AG09309 (cell line): ENCODE measurements at places on chromosomes 12 and 14.
A peak's percentile ranks its signal among the peaks of the same experiment; 100 is the strongest.

DNA sequence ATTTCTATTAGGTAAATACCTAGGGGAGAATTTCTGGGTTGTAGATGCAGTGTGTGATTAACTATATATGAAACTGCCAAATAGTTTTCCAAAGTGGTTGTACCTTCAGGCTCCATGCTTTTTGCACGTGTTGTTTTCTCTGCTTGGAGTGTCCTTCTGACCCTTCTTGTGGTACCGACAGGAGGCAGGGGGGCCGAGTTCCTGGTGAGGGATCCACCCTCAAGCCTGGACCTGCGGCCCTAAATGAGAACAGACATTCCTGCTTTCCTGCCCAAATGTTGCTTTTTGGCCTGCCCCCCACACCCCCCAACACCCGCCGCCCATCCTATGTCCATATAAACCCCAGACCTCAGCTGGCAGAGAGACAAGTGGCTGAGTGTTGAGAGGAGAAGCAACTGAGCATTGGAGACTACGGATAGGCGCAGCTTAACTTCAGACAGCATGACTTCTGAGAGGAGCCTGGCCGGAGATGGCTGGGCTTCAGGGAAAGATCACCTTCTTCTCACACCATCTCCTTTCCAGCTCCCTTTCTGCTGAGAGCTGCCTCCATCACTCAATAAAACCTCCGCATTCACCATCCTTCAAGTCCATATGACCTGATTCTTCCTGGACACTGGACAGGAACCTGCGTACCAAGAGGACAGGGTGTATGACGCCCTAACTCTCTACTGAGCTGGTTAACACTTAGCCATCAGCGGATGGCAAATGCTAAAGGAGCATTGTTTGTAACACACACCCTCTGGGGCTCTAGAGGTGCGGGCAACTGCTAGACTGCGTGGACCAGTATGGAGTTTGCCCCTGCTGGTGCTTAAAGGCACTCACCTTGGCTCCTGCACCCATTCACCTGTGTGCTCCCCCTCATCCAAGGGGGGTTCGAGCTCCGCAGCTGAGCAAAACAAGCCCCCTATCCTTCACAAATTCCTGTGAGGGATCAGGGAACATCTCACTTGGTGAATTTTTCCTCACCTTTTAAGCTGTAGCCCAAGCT lies 194.7 kb upstream of the FBXO33 start:
- no peak for DNase-seq

DNA sequence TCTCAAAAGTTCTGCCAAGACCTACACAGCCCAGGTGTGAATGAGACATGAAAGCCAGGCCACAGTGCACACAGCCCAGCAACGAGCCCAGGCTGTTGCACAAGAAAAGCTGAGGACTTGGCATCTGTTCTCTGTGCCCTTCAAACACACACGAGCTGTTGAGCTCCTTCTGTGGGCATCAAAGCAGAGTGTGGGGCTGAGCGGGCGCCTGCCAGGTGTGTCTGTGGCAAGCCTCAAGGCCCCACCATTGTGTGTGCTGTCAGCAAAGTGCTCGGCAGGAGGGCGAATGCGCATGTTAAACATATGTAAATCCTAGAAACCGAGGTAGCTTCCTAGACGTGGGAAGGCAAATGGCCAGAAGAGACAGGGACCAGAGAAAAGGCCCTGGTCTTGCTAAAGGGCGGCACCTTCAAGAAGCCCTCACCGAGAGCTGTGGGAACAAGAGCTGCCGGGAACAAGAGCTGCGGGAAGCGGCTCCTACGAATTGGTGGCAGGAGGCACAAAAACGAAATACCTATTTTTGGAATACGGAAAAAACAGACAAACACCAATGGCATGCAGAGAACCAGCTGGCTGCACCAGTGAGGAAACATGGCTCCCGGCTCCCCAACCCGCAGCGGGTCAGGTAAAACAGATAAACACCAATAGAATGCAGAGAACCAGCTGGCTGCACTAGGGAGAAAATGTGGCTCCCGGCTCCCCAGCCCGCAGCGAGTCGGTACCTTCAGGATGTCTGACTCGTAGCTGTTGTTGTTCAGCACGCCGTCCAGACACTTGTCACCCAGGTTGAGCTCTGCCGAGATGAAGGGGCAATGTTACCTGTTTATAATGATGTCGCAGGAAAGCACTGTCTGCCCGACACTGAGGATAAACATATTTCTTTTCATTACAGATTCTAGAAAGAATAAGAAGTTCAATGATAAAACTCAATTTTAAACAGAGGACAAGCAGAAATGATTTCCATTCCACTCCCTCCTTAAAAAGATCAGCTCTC lies 19.0 kb upstream of the GOLGA3 start:
- no peak for DNase-seq

DNA sequence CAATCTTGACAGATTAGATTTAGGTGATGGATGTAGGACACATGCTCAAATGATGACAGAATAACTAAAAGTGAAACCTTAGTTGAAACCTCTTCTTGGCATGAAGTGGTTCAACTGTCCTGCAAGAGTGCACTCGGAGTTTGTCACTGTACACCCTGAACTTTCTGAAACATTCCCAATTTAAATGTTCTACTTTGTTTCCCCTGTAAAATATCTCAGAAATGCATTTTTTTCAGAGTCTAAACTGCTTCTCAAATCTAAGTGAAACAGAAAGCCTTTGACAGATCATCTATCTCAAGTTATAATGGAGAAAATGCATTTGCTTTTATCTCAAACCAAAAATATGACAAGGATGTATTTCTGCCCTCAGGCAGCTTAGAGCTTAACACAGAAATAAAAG lies 66.0 kb downstream of the BHLHE41 start:
- DNase-seq = no peak

DNA sequence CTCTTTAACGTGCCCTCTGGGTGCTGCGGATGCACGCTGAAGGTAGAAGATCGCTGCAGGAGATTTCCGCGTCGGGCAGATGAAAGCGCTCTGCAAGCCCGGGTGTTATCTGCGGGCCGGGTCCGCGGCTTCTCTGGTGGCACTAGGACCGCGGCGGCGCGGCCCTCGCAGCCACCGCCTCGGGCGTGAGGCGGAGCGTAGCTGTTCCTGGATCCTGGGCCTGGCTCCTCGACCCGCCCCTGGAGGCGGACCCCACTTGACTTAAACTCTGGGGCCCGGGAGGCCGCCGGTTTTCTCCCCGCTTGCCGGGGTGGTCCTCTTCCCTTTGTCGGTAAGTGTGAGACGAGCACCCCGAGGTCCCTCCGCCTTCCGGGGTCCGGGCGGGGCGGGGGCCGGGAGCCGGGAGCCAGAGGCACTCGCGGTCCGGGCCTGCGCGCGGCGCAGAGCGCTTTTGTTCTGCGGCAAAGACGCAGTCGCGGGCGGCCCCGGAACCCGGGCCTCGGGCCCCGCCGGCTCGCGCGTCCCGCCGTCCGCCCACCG lies at the start of gene RESF1:
Gene RESF1, plus strand, starts transcription at position 255 of the 540 bp plus-strand sequence. CDS start 21,541 bp downstream, outside the sequence.
- peak; percentile 25 for DNase-seq

- no peak for DNase-seq
Observed at GRCh38 chr12:105201299-105201698, 34.7 kb downstream of the APPL2 start.

GRCh38 chr12:3726456-3726855 lies 26.5 kb downstream of the CRACR2A start:
- no peak for DNase-seq

DNA sequence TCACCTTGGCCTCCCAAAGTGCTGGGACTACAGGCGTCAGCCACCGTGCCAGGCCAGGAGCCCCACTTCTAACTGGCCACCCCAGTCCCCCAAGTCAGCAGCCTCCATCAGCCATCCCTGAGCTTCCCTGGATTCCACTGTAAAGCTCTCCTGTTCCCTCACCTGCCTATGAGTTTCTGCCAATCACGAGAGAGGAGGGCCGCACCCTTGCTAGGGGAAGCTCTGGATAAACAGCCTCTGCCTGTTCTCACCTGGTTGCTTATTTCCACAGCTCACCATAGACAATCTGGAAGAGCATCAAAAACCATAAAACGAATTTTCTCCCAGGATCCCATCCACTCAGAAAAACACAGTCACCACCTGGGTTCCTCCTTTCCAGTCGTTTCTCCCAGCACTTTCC lies 5.0 kb downstream of the CDCA4 start:
- DNase-seq = no peak

DNA sequence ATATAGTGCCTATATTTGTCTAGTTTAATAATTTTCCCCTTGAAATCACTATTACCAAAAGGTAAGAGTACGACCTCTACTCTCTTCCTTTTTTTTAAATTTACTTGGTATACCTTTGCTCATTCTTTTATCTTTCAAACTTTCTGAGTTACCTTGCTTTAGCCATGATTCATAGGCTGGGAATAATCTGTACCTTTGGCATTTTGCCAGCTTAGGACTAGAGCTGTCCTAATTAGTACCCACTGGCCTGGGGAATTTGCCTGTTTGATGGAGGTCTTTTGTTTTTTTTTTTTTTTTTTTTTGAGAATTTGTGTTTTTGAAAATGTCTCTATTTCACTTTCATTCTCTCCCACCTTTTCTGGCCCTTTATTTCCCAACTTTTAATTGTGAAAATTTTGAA lies 8.7 kb upstream of the SLC4A8 start:
- no peak for DNase-seq

DNA sequence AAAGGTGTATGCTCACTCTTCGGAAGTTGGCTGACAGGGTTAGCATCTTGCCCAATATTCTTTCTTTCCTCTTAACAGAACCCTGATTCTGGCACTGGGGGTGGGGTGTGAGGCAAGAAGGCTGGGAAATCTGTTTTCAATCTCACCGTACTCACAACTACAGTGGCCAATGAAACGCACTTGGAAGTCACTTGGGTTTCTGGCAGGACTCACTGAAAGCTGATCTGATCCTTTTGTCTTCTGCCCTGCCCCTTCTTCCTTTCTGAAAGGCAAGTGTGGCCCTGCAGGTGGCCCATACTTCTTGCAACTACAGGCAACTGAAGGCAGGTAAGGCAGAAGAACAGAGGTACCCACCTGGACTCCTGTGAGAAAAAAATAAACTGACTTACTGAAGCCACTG lies 106.9 kb downstream of the STXBP6 start:
- peak; percentile 39 for DNase-seq

DNA sequence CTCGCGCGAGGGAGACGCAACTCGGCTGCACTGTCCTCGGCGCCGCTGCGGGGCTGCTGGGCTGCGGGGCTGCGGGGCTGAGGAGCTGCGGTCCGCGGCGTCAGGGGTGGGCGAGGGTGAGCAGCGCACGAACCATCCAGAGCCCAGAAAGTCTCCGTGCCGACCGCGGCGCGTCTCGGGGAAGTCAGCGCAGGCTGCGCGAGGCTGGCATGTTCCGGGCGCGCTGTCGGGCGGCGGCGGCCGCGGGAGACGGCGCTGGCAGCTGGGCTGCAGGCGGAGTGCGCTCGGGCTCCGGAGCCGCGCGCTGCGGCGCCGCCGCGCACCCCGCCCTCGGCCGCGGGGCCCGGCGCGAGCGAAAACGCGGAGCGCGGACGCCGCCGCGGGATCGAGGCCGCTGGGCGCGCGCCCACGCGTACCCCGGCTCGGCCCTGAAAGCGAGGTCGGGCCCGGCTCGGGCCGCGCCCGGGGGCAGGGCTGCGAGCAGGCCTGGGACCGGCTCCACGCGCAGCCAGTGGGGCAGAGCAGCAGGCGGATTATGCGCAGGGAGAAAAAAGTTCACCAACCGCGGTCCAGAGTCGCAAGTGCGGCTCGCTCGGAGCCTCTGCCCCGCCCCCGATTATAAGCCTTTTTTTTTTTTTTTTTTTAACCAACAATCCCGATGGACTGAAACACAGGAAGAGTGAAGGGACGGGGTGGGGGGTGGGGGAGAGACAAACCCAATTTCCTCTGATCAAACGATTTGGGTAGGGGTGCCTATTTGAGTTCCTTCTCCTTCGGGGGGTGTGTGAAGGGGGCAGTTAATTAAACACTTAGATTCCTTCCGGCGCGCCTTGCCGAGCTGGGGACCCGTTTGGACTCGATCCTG lies at the start of gene PRICKLE1:
Gene PRICKLE1, minus strand, starts transcription at position 282 of the 865 bp plus-strand sequence. CDS start 117,230 bp downstream, outside the sequence.
- DNase-seq = no peak

- DNase-seq = no peak
Observed at GRCh38 chr12:90064852-90065801, 356.5 kb upstream of the ATP2B1 start.

- no peak for DNase-seq
Observed at GRCh38 chr12:12715459-12716150, 1.6 kb upstream of the CDKN1B start.

DNA sequence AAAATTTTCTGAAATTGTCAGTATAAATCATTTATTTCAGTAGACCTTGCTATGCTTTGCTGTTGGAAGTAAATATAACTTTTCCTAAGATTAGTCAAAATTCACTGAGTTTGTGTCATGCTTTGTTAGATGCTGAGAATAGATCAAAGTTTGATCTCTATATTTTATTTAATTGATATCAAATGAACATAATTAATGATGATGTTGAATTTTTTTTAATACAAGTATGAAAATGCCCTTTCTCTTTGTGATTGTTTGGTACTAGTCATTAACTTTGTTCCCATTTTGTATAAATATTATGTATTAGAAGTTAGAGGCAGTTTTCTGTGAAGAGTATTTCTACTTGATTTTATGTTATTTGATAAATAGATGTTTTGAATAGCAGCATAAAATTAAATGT lies 45.7 kb downstream of the CCDC91 start:
- no peak for DNase-seq

DNA sequence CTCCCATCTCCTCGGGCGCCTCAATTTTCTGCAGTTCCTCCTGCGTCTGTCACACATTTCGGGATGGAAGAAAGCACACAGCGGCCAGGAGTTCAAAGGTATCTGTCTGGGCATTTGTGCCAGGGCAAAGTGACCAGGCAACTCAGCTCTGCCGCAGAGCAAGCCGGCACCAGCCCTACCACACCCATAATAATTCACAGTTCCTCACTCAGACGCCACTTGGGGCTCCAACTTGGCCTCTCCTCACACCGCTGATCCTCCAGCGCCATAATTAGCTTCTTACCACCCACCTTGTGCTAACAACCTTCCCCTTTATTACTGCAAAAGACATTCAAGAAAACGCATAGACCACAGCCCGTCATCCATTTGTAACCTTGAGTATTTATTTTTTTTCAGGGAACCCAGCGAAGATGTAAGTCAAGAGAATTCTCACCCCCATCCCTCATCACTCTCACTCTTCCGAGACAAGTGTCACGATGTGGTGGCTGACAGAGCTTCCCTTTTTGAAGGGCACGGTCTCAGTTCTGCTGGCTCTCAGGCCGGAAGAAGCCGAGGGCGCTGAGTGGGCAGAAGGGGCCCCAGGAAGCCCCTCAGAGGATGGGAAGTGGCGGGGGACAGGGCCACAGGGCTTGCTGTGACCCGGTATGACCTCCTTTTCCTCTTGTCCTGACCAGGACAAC lies 25.2 kb upstream of the NCOR2 start:
- DNase-seq = no peak

GRCh38 chr12:112161711-112162110 lies 36.4 kb downstream of the TRAFD1 start:
- DNase-seq = no peak

- no peak for DNase-seq
Observed at GRCh38 chr12:107130830-107131611, 37.7 kb upstream of the CRY1 start.

GRCh38 chr12:15272376-15272775 lies 49.9 kb upstream of the PTPRO start:
- DNase-seq = no peak
